ENCODE measurements at places on chromosomes 5 and 9.

DNA sequence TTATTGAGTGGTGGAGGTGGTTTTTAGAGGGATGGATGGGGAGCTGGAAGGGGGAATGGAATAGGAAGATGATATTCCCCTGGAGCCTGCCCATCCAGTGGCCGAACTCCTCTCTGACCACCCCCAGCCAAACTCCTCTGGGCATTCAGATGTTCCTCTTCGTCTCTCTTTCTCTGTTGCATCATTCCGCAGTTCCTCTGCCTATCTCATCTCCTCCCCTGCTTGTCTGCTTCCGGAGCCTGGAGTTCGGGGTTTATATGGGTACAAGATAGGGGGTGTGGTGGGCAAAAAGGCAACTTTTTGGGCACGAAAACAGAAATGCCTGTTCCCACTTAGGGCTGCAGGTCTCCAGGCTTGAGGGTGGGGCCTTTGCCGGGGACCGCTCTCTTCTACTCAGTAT is 12.2 kb upstream of the CDK5RAP2 start:
- no peak for DNase-seq

DNA sequence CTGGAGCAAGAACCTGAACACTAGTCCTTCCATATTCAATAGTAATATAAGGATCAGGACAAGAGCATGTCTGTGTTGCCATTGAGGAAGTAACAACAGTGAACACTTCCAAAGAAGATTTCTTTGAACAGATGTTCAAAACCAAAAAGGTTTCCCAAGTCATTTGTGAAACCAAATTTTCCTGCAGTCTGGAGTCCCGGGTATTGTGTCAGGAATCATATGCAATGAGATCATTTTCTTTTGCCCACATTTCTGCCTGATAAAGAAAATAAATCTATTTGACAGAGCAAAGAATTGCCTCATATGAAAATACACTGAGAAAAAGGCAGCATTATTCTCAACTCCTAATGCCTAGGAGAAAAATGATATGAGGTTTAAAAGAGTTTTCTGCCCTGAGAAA is 151.7 kb downstream of the SNX18 start:
- DNase-seq, result no peak

DNA sequence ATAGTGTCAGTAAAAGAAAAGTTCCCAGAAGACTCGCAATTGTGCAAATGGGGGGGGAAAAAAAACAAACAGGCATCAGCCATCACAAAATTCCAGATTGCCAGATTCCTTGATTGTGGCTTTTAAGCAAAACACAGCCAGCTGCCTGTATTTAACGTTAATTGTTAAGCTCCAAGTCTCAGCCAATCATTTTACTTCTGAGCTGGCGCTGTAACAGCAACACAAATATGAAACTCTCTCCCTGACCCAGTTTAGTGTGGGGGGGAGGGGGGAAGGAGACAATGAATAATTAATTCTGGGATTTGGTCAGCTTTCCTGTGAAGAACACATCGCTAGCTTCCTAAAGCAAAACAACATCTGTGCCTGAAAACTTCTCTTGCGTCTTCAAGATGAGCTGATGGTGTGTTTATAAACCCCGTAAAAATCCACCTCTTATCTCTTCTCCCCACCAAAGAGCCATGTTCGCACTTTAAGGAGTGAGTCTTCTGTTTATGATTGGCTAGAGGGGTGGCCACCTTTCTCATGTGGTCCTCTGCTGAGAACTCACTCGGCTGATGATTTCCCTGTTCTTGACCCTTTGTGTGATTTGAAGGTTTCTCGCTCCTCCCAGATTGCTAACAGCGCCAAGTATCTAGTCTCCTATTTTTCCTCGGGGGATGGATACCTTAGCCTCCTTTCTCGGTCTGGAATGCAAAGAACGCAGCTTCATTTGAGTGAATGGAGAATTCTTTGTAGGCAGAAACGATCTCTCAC is 160.2 kb upstream of the DAPK1 start:
- no peak for DNase-seq

GRCh38 chr5:72523960-72524582 is 16.9 kb upstream of the ZNF366 start:
- no peak for DNase-seq

DNA sequence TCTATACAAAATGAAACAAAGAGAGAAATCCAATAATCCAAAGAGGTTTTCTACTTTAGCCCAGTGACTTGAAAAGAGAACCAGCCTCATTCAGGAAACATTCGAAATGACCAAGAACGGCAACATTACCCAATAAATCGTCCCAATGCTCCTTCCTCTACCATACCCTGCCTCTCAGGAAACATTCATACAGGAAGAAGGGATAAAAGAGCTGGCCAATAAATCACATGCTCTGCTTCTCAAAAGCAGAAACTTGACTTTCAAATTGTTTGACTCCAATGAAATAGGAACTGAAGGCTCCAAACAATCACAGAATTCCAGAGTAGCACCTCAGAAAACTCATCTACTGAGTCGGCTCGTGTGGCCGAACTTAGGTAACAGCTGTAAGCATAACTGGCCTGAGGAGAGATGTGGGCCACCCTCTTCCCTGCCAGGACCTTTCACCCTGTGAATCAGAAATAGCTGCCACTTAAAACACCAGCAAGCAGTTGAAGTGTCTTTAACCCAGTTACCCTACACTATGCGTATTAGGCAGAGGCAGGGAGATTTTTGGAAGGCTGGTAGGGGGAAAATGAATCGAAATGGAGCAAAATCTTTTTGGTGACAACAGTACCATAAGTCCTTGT is 14.6 kb downstream of the ARL15 start:
- DNase-seq, result no peak

- no peak for DNase-seq
Observed at GRCh38 chr5:159681661-159682060, 234.6 kb upstream of the ADRA1B start.

- DNase-seq, result no peak
Observed at GRCh38 chr5:158777647-158778350, 321.9 kb downstream of the EBF1 start.

DNA sequence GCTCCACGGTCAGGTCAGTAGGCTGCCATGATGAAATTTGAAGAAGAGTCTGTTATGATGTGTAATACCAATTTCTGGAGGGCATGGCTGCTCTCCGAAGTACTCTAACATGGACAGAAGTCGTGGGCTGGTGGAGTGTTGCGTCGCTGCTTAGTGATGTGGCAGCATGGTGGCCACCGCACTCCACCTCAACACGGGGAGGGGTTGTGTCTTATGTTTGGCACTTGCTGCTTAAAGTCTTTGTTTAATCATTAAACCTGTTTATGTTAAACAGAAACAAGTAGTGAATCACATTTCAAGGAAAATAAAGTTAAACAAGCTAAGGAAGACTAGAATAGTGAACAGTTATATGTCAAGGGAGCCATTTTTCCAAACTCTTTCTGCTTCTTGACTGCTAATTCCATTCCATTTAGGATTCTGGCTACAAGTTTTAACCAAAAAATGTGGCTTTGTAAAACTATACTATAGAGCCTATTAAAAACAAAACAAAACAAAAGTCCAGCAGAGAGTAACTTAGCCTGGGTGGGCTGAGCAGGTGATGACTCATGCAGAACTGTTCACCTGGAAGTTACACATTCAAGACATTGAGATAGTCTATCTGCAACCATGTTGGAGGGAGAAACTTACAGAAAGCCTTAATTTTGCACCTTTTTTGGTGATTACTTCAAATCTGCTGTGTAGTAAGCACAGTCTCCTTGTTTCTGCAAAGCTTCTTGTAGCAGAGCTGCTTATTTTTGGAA is 9.5 kb downstream of the HABP4 start:
- no peak for DNase-seq

DNA sequence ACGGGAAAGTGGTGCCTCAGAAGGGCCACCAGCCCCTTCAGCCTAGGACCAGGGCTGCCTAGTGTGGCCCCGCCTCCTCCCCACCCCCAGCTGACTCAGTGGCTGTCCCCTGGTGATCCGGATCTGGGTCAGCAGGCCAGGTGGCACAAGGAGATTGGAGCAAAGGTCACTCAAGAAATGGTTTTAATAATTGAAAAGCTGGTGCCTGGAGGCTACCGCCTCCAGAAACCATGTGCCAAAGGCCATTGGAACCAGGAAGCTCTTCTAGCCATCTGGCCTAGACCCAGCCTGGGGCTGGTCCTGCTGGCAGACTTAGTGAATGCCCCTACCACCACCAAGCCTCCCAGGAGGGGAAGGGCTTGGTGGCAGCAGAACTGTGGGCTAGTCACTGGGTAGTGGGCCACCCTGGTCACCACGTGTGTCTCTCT is 1.5 kb downstream of the ST6GALNAC4 start:
- no peak for DNase-seq

GRCh38 chr5:158967541-158967940 is 132.2 kb downstream of the EBF1 start:
- no peak for DNase-seq

Measured in stimulated activated CD4-positive, alpha-beta T cell treated with anti-CD3 and anti-CD28 coated beads, Interleukin-1b, Interleukin-23, amount 100 ng/mL, for 1 hour (primary cell).